NCI-H1436 treated with DMSO at 0.1 percent for 48 hours (cell line): ENCODE measurements at places on chromosomes 16 and 17.

DNA sequence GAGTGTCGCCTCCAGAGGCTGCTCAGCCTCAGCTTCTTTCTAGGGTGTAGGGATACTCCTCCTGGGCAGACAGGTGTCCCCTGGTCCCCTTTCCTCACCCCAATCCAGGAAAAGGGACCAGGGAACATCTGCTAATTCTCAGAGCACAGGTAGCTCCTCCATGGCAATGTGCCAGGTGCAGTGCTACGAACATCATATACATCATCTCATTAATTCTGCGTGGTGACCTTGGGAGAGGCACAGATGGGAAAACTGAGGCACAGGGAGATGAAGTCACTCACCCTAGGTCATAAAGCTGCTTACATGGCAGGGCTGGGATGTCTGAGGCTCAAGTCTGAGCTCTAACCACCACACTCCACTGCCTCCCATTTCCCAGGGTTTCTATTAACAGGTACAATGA lies 11.7 kb downstream of the HDAC5 start:
- DNase-seq, result no peak

DNA sequence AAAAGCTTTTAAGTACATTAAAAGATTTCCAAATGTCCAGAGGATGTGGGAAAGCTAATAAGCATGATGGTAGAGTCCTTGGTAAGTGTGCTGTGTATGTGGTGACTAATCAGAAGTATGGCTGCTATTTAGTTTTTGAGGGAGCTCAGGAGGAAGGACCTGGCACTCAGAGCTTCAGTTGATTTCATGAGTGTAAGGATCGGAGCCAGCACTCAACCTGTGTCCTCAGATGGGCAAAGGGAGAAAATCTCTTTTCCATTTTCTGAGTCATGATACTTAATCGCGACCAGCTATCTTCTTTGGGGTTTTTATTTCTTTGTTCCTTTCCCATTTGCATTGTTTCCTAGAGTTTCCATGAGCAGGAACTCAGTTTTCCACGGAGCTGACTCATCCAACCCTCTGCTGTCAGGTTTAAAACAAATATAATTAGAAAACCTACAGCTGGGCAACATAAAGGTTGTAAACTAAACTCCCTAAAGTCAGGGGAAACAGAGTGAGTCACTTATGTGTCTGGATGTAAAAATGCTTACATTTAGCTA lies 125.4 kb downstream of the MAP2K6 start:
- no peak for DNase-seq

GRCh38 chr16:76226011-76226410 lies 51.2 kb upstream of the CNTNAP4 start:
- no peak for DNase-seq

- DNase-seq, result no peak
These were observed 12.3 kb downstream of the PSMD12 start for GRCh38 chr17:67353929-67354574.

DNA sequence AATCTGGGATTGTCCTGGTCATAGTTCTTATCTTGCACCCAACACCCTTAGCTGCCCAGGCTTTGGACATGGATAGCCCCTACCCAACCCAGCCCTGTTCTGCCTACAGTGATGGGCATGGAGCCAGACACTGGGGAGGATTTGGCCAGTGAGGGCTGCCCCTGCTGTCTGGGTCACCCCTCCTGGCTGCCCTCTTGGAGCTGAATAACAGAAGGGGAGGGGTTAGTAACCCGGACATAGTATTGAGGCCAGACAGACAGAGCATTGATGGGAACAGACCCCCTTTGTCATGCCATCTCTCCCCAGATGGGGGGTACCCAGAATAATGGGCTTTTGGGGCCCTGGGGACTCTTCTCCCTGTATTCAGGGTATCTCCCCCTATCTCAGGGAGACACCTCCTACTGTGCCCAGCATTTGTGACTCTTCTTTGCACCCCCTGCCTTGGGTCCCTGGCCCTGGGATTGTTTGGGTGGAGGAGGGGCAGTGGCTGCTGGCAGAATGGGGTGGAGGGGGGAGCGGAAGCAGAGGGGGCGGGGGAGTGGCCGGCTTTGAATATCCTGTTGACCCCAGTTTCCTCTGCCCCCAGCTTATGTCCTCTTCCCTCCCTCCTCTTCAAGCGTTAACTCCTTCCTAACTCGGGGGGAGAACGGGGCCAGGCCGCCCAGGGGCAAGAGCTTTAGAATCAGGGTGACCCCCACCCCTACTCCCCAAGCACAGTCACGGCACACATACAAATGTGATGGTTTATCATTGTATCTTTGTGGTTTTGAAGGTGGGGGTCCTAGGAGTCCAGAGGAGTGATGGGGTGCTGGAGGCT lies 17.0 kb downstream of the GJD3 start:
- no peak for DNase-seq

DNA sequence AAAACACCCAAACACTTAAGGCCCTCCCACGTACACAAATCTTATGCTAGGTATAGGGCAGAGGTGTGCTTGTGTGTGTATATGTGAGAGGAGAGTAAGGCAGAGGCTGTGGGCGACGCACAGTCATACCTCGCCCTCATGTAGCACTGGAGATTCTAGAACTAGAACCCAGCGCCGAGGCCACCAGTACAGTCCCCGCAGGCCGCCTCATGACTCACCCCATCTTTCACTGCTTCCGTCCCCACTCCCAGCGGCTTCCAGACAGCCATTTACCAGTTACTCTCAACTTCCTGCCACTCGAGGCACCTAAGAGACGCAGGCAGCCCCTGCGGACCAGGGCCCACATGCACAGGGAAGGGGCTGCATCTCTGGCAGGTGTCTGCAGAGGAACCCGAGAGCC lies 23.2 kb upstream of the CYTH1 start:
- DNase-seq, result no peak

DNA sequence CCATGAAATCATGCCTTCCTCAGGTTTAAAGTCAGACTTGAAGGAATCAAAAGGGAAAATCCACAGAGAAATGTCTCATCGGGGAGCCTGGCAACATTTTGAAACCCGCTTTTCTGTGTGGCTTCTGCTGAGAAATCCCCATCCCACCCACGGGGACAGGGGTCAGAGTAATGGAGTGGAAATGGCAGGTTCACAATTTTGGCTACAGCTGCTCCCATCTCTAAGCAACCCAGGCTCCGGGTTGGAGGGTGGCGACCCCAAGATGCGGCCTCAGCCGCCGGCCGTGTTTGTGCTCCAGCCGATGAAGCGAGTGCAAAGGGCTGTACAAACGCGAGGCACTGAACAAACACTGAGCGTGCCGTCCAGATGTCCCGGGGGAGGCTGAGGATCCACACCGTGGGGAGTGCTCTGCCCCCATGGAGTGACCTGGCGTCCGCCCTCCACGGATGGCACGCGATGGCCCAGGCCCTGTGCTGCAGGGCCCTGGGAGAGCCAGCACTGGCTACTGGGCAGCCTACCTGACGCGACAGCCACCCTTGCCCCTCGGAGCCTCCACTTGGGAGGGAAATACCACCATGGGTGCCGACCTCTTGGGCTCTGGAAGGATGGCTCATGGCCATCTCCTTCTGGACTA lies 22.2 kb downstream of the SLC43A2 start:
- no peak for DNase-seq

DNA sequence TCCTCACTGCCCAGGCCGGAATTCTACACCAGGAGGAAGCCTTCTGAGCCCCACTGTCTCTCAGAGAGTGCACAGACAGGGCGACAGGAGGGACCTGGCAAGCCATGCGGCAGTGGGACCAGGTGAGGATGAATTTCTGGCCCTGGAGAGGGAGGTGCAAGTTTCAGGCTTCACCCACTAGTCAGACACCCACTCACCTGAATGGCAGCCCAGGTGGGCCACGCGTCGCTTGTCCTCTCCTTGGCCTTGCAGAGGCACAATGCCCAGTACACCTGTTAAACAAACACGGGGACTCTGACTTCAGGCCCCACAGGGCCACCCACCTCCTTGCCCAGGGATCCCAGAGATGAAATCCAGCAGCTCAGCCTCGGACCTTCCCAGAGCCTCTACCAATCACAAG lies 4.2 kb downstream of the CORO7 start:
- DNase-seq, result no peak

DNA sequence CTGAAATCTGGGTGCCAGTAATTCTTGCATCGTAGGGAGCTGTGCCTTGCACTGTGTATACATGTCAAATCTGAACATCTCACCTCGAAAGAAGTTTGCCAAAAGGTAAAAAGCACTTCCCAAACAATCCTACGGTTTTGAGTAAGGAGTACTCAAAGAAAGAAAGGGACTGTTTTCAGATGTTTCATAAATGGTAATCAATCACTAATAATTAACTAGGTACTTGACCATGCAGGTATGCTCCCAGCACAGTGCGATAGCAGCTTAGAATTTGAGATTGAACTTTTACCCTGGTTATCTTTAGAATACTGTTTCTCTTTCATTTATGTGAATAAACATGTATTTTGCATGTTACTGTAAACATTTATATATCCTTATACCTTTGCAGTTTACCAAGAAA lies 39.0 kb downstream of the PRKCA start:
- no peak for DNase-seq

GRCh38 chr17:8628609-8629169 lies 1.8 kb downstream of the MYH10 start:
- no peak for DNase-seq

DNA sequence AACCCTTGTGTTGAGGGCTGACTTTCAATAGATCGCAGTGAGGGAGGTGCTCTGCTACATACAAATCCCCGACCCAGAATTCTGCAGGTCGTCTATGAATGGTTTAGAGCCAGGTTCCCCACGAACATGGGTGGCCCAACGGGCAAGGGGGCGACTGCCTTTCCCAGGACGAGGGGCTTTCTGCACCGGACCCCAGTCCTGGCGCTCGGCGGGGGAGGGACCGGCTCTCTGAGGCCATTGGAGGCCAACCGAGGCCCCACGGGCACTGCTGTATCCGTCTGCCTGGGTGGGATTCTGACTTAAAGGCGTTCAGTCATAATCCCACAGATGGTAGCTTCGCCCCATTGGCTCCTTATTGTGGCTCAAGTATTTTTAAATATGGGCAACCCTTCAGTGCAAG lies 21.2 kb downstream of the SEC14L1 start:
- DNase-seq, result no peak

- no peak for DNase-seq
These were observed 4.6 kb downstream of the GAS2L2 start for GRCh38 chr17:35748341-35748841.

DNA sequence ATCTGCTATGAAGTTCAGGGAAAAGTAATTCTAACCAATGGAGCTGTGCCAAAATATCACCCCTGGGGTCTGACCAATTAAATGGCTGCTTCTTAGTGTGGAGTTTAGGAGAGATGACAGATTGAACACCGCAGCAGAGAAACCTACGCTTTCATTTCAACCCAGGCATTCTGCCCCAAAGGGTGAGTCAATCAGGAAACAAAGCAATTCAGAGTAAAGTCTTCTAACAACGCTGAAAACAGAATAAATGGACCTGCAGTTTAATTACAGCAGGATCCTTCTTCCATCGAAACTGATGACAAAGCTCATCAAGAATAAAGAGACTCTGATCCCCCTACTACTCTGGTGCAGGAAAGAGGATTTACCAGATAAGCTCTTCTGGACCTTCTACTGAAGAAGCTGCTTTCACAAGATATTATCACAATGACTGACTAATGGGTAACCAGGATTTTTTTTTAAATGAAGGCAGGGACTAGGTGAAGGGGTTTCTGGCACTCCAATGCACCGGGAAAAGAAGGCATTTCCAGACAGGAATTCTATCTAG lies 16.7 kb downstream of the RFFL start:
- DNase-seq, result no peak

DNA sequence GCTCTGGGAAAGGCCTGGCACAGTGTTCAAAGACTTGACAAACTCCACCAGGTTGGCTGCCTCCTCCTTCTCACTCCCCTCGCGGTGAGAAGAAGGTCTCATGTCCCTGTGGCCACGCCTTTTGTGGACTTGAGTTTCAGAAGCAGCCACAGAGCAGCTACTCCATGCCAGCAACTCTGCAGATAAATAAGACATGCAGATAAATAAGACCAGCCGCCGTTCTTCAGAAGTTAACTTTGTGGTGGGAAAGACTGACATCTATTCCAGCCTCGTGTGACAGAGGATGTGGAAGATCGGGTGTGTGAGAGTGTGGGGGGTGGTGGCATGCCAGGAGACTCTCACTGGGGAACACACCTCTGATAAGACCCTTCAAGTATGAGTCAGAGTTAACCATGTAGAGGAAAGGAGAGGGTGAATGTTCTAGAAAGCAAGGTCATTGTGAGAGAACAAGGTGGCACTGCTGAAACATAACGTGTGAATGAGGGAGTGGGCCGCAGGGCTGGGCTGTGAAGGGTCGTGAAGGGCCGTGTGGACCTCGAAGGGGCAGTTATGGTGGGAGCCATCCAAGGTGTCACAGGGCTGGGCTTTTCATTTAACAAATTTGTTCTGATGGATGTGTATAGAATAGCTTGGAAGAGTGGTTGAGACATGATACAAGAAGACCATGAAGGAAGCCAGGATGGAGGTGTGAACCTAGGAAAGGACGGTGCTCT lies 830 bp downstream of the SPACA3 start:
- DNase-seq, result no peak

DNA sequence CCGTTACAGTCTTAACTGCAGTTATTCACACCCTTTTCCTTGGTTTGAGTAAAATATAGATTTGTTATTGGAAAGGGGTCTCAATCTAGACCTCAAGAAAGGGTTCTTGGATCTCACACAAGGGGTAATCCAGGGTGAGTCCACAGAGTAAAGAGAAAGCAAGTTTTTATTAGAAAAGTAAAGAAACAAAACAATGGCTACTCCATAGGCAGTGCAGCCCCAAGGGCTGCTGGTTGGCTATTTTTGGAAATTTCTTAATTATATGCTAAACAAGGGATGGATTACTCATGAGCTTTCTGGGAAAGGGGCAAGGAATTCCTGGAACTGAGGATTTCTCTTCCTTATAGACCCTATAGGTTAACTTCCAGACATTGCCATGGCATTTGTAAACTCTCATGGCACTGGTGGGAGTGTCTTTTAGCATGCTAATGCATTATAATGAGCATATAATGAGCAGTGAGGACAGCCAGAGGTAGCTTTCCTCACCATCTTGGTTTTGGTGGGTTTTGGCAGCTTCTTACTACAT lies 24.5 kb upstream of the MILR1 start:
- DNase-seq, result no peak

- peak; percentile 55 for DNase-seq
These were observed 52.0 kb downstream of the CBFA2T3 start for GRCh38 chr16:88924834-88925539.

DNA sequence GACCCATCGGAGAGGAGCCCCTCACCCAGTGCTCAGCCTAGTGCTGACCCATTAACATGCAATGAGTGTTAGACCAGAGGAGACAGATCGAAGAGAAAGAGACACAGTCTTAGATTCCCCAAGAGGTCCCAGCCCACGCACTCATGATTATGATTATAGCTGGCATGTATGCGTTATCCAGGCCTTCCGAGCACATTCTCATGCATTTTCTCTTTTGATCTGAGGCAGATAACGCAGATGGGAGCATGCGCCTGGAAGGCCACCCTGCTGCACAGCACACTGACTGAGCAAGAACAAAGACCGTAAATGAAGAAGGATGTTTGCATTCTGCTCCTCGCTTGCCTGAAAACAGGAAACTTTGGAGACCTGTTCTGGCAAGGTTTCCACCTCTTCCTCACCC lies 232.7 kb downstream of the SOX9 start:
- no peak for DNase-seq

DNA sequence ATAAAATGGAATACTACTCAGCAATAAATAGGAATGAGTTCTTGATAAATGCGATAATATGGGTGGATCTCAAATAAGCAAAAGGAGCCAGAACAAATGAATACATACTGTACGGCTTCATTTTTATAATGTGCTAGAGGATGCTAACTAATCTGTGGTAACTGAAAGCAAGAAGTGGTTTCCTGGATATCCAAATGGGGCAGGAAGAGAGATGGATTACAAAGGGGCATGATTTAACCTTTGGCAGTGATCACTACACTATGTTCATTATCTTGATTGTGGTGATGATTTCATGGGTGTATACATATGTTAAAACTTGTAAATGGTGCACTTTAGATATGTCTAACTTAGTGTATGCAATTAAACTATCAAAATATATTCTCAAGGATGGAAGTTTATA lies 222.3 kb upstream of the TBX2 start:
- DNase-seq, result no peak
